ENCODE measurements at places on chromosomes 3 and 15.

DNA sequence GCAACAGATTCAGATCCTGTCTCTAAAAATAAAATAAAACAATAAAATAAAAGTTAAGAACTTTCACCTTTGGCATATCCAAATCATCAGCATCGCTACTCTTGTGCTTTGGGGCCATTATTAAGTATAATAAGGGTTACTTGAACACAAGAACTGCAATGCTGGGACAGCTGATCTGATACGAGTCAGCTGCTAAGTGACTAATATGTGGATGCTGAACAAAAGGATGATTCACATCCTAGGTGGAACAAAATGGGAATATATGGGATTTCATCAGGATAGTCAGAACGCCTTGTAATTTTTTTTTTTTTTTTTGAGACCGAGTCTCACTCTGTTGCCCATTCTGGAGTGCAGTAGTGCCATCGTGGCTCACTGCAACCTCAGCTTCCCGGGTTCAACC, 29.7 kb downstream of the BUB1B start:
- DNase-seq, result no peak

DNA sequence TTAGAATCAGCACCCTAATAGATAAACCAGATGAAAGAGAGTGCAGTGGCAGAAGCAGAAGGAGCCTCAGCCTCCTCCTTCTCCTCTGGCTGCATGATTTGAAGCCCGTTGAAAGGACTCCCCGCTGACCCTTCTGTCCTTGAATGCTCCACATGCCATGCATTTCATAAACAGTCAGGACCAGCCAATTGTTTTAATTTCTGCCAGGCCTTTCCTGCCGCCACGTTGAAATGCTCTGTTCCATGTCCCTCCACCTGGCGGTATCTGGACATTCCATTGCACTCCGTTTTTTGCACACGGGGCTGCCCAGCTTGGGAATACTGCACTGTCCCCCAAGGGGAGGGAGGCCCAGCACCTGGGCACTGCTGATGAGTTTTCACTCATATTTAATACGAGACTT, 35.2 kb upstream of the GLCE start:
- DNase-seq, result no peak

DNA sequence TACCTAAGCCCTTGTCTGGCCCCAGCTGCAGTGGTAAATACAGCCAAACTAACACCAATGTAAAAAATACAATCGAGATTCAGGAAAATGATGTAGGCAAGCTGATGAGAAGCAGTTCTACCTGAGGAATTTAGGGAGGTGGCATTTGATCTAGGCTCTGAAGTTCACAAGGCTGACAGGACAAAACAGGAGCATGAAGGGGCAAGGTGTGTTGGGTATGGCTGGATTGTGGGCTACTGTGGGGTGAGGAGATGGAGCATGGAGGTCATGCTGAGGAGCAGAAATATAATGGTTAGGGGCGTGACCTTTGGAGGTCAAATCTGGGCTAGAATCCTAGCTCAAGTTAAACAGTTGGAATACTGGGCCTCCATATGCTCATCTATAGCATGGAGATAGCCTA, 6.5 kb downstream of the NDUFB4 start:
- DNase-seq, result no peak

- no peak for DNase-seq
Observed at GRCh38 chr3:29919571-29919970, 638.7 kb downstream of the RBMS3 start.

DNA sequence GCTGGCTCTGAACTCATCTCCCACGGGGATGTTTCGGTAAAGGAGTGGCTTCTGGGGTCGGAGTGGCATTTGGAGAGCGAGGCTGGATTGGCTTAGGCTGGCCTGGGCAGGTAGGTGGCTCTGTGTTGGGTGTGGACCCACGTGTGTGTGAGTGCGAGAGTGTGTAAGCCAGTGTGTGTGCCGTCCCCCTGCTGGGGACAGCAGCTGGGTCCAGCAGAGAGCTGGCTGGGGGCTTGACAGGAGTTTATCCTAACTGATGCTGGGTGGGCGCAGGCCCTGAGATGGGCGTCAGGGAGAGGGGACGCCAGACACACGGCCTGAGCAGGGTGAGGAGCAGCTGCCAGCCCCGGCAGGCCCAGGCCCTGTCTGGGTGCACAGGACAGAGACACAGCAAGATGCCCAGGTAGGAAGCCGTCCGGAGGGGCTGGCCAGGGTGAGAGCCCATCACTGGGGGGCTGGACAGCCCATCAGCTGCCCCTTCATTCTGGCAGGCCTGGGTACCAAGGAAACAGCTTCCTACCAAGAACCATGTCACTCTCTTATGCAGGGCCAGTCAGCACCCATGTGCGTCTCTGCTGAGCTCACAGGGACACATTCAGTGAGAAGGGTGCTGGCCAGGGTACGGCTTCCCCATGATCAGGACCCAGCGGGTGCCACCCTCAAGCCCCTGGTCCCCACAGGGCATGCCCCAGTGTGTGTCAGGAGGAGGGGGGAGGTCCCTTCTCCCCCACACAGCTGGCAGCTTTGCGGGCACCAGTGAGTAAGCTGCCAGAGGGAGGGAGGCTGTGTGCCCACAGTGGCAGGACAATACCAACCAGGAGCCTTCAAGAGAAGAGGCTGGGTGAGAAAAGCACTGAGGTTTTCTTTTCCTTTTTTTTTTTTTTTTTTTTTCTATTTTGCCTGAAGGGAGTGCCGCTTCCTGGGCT, 1.1 kb downstream of the PAK6 start:
- no peak for DNase-seq

All from stimulated activated CD4-positive, alpha-beta T cell treated with anti-CD3 and anti-CD28 coated beads, Interleukin-1b, Interleukin-23, amount 100 ng/mL, for 1 hour (primary cell).